ENCODE measurements at places on chromosomes 11 and 22.

GRCh38 chr11:88344869-88345268 lies 7.3 kb upstream of the CTSC start:
- DNase-seq: no peak

- no peak for DNase-seq
Measured at GRCh38 chr11:6480299-6480914, 724 bp downstream of the ARFIP2 start.

DNA sequence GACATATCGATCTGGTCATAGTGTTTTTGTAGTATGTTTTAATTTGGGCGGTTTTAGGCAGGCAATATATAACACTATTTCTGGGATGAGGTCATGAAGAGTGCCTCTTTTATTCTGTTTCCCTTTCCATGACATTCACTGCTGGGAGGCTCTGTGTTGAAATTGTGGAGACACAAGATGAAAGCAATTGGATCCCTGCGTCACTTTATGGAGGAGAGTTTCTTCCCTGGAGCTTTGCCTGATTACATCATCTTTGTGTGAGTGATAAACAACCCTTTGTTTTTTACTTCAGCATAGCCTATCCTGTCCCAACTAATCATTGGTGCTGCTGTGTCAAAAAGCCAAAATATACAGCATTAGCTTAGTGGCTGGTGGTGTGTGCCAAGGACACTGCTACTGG lies 48.6 kb downstream of the PARVG start:
- no peak for DNase-seq

DNA sequence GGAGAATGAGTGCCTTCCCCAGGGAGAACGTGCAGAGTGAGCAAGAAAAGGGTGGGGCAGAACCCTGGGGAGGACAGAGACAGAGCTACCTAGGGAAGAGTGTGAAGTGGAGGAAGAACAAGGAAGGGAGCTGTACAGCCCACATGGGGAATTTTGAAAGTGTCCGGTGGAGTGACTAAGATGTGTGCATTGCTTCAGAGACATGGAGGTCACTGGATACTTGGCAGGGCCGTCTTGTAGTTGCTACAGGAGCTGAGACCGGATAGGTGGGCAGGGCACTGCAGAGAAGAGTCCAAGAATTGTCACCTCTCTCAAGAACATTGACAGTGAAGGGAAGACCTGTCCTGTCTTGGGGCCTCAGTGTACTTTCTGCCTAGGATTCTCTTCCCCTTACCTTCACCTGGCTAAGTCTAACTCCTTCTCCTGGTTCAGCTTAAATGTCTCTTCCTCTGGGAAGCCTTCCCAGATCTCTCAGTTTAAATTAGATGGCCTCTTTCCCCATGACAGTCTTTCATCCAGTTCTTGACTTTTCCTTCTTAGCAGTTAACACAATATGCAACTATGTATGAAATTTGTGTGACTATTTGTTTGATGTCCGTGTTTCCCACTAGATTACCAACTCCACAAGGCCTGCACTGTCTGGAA lies 9.2 kb upstream of the P2RY6 start:
- DNase-seq: no peak
